ENCODE measurements at places on chromosomes 6 and 20.

DNA sequence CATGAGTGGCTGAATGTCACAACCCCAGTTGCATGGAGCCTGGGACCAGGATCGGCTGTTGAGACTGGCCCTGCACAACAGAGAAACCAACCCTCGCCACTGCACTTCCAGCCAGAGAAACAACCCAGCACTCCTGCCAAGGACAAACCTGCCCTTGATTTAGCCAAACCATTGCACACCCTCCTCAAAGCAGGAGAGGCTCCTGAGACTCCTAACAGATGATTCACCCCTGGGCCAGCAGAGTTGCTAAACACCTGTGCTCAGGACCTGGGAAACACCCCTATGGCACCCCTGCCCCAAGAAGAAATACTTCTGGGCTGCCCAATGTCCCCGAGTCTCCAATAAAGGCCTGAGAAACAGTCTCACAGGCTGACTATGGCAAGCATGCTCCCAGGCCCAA, 17.8 kb downstream of the WDR27 start:
- DNase-seq, result no peak

DNA sequence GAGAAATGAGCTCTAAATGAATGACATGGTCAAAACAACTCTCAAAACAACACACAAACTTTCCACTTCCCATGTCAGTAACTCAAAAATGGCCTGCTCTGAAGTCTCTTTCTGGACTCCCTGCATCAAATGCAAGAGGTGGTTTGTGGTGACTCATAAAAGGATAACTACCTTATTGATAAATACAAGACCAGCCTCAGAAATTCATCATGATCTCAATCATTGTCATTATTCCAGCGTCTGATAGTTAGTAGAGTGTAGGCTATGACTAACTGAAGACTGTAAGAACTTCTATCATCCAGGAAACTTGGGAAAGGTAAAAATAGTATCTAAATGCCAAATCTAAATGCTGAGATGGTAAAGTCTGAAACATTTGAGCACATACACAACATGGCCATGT, 369.4 kb downstream of the BMP2 start:
- no peak for DNase-seq

- DNase-seq, result no peak
Observed at GRCh38 chr6:17385660-17386059, 7.7 kb upstream of the CAP2 start.

DNA sequence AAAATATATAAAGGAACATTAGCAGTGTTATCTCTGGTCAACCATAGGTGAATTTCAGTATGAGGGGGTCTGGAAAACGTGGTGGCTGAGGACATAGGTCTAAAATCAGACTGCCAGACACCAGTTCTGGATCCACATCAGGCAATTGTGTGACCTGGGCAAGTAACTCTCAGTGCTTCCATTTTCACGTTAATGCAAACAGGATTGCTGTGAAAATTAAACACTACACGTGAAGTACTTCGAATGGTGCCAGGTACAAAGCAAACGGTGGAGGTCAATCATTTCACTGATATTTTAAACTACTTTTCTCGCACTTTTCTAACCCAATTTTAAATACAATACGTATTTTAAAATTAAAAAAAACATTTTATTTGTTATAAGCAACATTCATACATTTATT, 315.7 kb downstream of the TRDN start:
- DNase-seq, result no peak

DNA sequence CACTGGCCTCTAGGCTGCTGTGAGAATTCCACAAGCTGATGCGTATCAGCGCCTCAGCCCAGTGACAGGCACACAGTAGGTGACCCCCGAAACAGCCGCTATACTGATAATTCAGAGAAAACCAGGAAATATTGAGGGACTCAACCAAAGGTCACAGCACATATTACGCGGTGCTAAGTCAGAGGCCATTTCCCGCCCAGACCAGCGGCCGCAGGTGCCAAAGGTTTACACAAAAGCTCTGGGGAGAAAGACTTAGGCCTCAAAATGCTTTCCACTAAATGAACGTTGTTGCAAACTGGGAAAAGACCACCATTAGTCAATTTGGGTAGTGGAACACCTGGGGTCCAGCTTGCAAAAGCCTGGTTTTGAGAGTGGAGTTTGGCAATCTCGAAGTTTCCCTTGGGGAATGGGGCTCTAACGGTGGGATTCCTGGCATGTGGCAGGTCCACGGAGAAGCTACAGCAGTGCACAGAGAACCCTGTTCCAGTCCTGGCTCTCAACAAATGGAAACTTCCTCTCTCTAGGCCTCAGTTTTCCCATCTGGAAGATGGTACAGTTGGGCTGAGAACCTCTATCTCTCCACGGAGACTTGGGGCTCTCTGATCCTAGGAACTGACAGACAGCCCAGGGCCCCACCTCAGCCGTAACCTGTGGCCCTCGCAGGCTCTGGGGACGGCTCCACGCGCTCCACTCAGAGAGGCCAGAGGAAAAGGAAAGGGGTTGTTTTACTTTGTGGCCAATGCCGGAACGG, 4.7 kb downstream of the NOL4L start:
- DNase-seq, result no peak

DNA sequence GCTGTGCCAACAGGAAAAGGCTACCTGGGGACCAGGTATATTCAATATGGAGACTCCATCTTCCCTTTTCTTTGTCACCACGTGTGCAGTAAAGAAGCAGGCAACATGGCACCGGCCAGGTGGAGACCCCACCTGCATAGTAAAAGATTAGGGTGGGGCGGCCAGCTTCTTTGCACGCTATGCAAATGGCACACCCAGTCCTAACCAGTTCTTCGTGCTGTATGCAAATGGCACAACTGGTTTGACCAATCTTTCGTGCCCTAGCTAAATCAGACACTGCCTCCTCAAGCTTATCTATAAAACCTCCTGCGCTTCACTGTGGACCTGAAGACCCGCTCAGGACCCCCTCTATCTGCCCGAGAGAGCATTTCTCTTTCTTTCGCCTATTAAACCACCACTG, 88.8 kb upstream of the EZR start:
- no peak for DNase-seq

DNA sequence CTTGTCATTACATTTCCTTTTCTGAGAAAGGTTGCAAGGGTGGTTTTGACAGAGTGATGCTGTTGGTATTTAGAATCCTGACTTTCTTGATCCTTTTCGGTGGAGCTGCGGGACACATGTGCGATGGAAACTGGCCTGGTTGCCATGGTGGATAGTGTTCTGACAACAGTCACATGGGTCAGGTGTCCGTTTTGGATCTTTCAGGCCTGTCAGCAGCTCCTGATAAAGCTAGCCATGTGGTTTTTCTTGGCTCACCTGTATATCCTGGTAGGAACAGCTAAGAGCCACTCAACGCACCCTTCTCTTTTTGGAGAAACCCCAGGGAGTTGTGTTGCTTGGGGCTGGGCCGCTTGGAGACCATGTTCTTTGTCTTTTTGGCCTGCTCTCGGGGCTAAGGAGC, 177.4 kb downstream of the MTFR2 start:
- no peak for DNase-seq

DNA sequence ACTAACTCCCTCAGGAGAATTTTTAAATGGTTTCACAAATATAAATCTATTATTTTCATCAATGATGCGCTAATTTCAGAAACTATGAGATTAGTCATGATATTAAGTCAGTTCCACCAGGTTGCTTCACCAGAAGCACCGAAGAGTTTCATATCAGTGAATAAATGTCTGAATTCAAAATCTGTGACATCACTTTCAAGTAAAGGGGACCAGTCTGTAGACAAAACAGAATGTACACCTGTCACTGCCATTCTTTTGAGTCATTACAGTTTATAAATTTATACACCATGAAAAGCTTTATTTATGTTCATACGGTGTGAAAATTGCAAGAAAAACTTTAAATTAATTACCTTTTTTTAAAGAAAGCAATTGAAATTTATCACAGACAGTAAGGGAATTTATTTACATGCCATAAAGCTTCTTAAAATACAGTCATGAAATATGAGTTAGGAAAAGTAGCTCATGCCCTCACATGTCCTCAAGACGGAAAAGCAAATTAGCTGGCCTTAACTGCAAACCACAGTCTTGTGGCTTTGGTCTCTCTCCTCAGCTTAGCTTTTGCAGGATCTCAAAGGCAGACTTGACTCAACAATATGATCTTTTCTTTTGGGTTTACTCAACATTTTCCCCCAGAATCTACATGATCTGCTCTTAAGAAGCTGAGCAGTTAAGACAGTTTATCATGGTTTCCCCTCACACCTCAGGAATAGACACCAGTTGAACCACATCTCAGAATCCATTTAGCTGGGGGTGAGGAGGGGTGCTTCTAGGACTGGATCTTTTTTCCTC, 177.7 kb upstream of the MCHR2 start:
- no peak for DNase-seq

DNA sequence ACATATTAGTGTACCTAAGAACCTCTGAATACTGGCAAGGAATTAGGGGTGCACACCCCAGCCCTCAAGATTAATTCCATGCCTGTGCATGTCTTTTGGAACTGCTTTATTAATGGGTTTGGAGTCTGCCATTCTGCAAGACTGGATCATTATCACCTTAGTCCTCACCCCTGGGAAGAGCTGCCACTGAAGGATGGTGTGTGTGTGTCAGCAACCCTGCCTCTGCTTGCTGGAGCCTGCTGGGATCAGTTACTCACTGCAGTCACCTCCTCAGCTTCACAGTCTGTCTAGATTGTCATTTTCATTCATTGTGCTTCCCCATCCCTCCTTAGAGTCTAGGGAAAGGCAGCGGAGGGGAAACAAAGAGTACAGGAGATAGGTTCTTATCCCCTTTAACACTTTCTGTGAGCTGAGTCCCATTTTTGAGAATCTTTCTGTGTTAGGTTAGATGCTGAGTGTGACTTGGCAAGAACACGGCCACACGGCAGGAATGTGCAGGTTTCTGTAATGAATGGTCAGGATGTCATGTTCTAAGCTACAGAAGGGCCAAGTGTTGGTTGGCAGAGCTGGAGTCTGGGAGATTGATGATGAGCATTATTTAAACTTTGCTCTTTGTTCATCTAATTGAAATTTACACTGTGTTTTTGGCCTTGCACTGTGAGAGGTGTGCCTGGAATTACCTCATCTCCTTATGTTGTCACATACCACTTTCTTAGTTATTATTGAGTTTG, 21.1 kb downstream of the GHRH start:
- no peak for DNase-seq

Measured in CD4-positive, CD25-positive, alpha-beta regulatory T cell (primary cell).